K562 (cell line): ENCODE measurements at places on chromosomes 11 and 22. TPM values are rescaled to one million over a fixed set of nuclear protein-coding genes. Genes with fewer than 3 reads are reported as not detected.

The CYTH4 gene
- 0.58 and 0.75 TPM in 2 replicates for total RNA-seq

The SLC35E4 gene
- total RNA-seq: 1.6 and 1.7 TPM in 2 replicates

The OR2AT4 gene
- 1.6 and 2.3 TPM in 2 replicates for total RNA-seq

The UEVLD gene
- 7.2 and 8.4 TPM in 2 replicates for total RNA-seq

The CNGA4 gene
- not detected in 2 replicates for total RNA-seq

The RTN4RL2 gene
- 1.8 and 1.9 TPM in 2 replicates for total RNA-seq
